ENCODE measurements at places on chromosomes 4 and X.

DNA sequence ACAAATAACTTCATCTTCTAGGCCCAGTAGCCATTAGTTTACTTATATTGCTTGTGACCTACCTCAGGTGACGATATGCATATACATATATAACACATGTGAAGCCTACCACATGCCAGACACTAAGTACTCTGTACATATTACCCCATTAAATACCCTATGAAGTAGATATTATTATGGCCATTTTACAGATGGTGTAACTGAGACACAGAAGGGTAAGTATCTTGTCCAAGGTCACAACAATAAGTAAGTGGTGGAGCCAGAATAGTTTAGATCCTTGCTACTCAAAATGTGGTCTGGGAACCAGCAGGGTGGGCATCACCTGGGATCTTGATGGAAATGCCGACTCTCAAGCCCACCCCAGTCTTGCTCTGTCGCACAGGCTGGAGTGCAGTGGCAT is 78.1 kb upstream of the RAPGEF2 start:
- DNase-seq, result no peak

DNA sequence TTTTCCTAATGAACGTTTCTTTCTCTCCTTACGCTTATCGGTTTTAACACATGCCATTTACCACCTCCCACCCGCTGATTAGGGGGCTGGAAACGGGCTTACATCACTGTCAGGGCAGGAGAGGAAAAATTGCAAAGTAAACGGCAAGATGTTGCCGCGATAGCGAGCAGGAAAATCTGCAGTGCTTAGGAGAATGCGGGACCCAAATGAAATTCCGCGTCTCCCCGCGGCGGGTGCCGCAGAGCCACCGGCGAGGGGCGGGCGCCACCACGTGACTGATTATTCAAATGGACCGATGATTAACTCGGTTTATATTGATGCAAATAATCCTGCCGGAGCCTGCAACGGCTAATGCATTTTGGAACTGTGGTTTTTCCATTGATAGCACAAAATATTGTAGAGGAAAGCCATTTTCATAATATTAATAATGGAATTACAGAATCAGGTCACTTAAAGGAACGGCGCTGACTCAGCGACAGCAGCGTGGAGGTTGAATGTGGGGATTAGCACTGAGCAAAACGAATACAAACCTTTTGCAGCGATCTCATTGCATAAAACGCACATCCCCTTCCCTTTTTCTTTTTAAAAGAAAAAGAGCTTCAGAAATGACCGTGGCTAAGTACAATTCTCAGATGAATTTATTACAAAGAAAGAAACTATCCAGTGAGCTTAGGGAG is 224.2 kb downstream of the STIM2 start:
- DNase-seq, result no peak

GRCh38 chrX:71099736-71100135 is 4.1 kb downstream of the FOXO4 start:
- no peak for DNase-seq

DNA sequence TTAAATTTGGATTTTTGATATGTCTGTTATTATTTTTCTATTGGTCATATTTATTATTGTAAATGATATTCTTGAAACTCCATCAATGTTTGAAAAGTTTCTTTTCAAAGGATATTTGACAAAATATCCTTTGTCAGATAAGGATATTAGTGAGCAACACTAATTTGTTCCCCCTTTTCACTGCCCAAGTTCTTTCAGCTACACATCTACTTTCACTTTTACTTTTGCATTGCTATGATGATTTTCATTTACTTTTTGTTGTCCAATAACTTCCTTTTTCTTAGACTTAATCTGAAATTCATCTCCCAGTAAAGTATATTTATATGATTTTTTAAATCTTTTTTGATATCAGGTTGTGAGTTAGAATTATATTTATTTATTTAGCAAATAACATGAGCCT is 542.3 kb upstream of the ADGRL3 start:
- DNase-seq, result no peak

DNA sequence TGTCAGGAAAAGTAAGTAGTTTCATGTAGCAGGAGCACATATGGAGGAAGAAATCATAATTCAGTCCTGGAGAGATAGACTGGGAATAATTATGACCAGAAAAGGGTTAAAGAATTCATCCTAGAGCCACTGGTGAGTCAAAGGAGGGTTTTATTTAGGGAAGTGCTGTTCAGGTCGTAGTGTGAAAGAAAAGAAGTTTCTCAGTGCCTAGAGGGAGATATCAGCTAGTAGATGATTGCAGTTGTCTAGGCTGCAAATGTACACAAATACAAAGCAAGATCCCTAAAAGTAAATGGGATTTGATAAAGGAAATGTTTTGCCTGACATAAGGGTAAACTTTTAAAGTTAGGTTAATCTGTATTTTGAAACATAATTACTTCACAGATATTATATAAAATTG is 403.2 kb downstream of the ACTRT1 start:
- DNase-seq, result no peak

DNA sequence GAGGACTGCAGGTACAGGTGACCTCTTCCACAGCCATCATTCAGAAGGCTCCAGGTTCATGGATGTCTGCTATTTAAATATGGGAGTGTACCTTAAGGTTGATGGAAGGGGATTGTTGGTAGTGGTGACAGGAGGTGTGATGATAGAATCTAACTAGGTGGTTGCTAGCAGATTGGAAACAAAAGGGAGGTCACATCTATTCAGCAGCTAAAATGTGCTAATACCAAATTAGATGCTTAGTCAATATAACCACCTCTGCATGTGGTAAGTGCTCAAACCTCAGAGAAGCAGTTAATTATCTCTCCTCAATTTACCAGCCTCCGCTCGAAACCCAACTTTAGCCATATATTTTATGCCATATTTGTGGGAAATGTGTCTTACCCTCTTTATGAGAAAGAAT is 98.7 kb upstream of the CCSER1 start:
- no peak for DNase-seq

DNA sequence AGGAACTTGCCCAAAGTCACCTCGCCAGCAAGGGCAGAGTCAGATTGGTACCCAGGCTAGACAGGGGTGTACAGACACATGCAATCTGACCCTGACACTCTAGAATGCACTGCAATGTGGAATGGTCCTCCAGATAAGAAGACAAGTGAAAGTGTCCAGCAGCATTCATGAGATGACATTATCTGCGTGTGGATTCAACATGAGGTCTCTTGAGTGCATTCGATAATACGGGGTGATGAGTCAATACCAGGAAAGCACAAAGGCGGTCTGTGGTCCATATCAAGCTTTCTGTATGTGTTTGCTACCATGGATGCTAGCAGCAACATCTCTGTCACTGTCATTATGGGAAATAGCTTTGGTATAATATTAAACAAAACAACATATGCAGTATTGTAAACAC is 6.8 kb upstream of the XAGE3 start:
- no peak for DNase-seq

DNA sequence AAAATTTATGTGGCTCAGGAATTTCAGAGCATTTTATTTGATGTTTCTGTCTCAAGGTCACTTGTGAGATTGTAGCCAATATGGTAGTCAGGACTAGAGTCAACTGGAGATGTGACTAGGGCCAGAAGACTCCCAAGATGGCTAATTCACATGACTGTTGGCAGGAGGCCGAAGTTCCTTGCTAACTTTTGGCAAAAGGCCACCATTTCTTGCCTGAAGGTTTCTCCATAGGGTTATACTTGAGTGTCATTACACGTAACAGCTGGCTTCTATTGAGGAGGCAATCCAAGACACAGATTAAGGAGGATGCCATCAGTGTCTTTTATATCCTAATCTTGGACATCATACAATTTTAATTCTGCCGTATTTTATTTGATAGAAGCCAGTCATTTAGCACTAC is 162.3 kb upstream of the MAOA start:
- no peak for DNase-seq

DNA sequence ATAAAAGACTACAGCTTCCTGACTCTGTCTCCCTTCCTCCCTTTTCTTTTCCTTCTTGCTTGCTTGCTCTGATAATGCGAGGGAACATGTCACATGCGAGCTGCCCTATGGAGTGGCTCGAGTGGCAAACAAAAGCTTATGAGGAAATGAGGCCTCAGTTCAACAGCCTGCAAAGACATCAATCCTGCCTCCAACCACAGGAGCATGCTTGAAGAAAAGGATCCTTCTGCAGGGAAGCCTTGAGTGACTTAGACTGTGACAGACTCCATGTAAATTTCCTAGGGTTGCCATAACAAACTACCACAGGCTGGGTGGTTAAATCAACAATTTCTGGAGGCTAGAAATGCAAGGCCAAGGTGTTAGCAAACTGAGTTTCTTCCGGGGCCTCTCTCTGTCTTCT is 152.5 kb downstream of the NR3C2 start:
- DNase-seq, result no peak

- no peak for DNase-seq
Measured at GRCh38 chr4:85837439-85837733, 362.4 kb downstream of the ARHGAP24 start.

GRCh38 chrX:17380221-17380620 is 5.2 kb downstream of the NHS start:
- no peak for DNase-seq

DNA sequence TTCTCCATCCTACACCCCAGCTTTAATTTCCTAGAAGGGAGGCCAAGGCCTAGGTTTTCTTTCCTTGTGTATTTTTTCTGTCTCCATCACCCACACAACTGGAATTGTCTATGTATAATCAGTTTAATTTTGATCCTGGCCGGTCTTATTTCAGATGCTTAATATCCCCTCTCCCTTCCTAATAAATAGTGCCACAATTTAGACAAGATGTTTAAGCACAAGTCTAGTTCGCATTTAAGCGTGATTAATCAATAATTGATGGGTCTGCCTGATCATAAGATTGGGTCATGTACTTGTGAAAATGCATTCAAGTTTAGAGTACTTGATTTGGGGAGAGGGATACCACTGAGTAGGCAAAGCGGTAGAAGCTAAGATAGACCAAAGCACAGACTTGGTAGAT is 2.4 kb downstream of the BMP2K start:
- DNase-seq, result no peak

Data from activated CD8-positive, alpha-beta memory T cell treated with anti-CD3 and anti-CD28 coated beads for 48 hours (primary cell).